ENCODE measurements at places on chromosomes 16 and 17.

DNA sequence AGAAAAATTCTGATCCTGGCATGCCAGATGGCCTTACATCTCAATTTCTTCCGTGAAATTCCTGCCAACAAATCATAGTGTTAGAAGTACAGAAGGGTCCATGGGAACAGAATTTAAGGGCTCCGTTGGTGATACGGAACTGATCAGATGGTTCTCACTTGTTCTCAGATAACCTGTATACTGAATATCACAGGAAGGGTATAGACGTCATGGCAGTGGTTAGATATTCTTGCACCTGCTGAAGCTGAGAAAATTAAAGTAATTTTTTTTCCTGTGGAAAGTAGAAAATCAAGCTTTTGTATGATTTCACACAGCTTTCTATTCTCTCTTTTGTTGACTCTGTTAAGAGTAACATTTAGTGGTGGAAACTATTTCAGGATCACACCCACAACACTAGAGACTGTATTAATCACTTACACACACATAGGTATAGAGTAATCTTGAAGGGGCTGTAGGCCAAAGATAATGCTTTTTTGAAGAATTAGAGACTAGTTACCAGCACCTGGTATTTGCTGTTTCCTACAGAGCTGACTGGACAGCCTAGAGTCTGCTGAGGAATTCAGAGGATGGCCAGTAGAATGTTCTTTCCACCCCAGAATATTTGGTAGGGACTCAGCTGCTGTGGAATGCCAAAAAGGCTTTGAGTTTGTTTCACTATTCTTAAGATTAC lies 7.5 kb downstream of the TENT4B start:
- no peak for DNase-seq

DNA sequence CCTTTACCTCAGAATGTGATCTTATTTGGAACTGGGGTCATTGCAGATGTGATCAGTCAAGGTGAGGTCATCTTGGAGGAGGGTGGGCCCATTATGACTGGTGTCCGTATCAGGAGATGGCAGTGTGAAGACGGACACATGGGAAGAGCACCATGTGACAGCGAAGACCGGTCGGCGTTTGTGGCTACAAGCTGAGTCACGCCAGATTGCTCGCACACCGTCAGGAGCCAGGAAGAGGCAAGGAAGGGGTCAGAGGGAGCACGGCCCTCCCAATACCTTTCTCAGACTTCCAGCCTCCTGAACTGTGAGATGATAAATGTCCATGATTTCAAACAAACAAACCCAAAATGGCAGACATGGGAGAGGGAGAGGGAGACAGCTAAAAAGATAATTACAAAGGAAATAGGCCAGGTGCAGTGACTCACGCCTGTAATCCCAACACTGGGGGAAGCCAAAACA lies 13.2 kb downstream of the STARD3 start:
- DNase-seq = no peak

DNA sequence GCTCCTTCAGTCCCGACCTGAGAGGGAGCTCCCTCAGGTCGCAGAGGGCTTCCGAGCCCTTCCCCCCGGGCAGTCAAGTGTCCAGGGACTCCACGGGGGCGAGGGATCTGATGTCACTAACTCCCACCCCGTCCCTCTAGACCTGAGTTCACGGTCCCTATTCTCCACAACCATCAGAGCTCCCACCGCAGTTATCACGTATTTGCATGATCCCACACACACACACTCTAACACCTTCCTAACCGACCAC lies 3.7 kb upstream of the PER1 start:
- no peak for DNase-seq

GRCh38 chr16:85114909-85115567 lies 2.8 kb upstream of the CIBAR2 start:
- peak; percentile 91 for DNase-seq

- DNase-seq = no peak
Measured at GRCh38 chr17:2755891-2756724, 6.7 kb upstream of the CCDC92B start.

DNA sequence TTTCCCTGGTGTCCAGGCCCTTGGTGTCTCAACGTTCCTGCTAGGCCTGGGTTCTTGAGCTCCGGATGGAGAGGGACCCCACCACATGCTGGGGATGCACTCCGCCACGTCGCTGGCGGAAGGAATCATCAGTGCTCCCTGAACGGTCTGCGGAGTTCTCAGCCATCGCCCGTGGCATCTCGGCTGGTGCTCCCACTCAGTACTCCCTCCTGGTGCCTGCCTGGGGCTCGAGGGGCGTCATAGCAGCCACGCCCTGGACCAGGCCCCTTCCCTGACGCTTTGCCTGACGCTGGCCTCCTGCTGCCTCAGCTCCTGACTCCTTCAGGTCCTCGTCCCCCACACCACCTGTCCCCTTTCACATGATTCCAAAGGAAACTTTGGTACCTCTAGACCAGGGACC lies 95.9 kb upstream of the CIBAR2 start:
- no peak for DNase-seq

GRCh38 chr17:72299100-72299499 lies 178.3 kb downstream of the SOX9 start:
- no peak for DNase-seq

DNA sequence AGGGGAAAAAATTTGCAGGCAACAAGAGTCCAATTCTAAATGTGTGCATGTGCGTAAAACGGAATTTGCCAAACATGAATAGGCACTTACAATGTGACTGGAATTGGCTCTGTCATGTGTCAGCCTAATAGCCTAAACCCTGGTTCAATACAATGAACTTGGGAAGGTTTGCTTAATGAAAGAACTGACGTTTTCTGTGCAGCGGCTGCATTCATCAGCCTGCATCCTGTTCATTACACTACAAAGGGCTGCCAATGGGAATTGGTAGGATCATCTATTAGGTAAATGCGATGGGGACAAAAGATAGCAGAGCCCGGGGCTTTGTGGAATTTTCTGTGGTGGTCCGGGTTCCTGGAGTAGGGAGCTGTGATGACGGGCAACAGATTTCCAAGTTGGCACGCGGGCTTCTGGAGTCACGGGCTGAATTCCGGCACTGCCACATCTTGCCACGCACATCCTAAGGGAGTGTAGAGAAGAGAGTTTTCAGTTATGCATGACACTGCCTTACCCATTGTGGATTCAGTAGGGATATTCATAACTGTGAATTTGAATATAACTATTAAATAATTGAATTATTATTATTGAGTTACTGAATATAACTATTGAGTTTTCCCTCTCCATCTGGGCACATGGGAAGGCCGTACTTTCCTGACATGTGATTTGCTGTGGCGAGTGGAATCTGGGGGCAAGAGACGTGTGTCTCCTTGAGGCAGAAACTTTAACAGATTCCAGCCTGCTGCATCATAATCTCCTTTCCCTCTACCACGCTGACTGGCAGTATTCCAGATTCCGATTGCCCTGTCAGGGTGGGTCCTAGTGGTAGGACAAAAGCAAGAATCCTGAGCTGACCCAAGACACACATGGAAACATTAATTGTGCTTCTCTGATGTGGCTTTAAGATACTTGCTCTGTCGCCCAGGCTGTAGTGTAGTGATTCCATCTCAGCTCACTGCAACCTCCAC lies 565.6 kb downstream of the WWOX start:
- no peak for DNase-seq

DNA sequence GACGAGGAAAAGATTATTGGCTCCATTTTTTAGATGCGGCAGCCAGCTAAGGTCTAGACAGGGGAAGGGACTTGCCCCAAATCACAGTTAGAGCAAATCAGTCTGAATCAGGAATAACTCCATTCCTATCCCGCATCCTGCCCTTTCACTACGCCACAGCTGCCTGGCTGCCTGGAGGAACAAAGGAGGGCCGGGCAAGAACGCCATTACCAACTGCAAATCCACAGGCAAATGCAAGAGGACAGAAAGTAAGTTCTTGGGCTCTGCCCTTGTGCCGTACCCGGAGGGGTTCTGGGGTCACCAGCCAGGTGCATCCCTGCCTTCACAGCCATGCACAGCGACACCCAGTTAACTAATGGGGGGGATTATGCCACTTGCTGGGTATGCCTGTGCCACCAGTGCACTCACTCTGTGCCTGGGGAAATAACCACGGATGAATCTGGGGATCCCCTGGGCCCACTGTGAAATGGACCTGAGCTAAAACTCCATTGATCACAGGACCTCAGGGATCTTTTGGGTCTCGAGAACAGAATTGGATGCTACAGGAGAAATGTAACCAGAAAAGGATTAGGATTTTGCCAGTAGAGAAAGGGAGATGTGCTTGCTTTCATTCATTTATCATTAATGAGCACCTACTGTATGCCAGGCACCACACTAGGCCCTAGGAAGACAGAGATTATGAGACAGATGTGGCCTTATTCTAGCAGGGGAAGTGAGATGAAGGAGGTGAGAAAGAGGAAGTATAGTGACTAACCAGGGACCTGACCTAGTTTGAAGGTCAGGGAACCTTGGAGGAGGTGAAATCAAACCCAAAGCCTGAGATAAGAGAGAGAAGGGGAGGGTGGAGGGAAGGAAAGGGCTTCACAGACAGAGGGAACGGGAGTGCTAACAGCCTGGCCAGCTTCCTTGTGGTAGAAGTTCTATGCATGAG lies 17.7 kb downstream of the BCL7C start:
- DNase-seq = no peak

DNA sequence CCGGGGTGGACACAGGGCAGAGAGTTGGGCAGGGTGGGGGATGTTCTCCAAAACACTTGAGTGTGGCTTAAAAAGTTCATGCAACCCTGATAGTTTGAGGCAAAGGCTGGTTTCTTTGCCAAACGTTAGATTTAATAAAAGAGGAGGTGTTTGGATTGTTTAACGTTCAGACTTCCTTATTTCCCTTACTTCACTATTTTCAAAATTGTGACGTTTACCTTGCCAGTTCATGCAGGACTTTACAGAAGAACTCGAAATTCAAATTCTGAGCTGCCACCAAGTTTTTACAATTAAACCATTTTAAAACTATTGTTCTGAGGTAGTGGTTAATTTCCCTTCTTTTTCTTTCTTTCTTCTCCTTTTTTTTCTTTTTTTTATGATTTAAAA lies 5.5 kb downstream of the SEC14L1 start:
- no peak for DNase-seq

- no peak for DNase-seq
Measured at GRCh38 chr16:8568231-8568617, 22.1 kb downstream of the TMEM114 start.

DNA sequence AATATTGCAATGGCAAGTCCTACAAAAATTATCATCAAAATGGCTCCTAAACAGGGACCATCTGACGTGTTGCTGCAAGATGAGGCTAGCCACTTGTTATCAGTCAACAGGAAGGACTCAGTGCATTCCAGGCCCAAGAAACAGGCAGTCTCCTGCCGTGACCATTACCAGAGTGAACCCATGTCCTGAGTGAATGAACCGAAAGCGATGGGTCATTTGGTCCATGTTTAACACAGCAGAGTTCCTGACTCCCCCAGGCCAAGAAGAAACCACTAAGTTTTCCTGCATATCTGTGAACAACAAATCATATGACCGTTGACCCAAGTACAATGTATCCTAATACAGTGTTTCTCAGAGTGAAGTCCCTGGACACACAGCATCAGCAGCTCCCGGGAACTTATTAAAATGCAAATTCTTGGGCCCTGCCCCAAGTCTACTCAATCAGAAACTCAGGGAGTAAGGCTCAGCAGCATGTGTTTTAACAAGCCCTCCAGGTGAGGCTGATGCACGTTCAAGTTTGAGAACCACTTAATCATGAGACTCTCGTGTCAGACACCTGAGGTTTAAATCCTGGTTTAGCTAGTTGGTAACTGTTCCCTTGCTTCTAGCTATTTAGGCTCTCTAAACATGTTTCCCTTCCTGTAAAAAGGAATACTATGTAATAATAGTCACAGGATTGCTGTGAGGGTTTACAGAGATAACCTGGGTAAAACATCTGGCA lies 429.4 kb upstream of the MAF start:
- DNase-seq = no peak

DNA sequence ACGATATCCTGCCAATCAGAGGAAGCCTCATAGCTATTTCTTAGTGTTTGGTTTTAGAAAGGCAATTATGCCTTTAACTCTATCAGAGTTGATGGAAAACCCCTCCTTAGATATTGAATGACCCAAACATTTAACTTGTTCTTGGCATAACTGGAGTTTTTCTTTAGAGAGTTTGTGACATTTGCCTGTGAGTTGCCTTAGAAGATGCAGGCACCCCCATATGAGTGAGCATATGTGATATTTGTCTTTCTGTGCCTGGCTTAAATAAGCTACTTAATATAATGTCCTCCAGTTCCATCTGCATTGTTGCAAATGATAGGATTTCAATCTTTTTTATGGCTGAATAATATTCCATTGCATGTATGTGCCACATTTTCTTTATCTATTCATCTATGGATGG lies 19.6 kb upstream of the B4GALNT2 start:
- no peak for DNase-seq

- no peak for DNase-seq
Measured at GRCh38 chr17:49992933-49993422, 2.0 kb downstream of the DLX3 start.

DNA sequence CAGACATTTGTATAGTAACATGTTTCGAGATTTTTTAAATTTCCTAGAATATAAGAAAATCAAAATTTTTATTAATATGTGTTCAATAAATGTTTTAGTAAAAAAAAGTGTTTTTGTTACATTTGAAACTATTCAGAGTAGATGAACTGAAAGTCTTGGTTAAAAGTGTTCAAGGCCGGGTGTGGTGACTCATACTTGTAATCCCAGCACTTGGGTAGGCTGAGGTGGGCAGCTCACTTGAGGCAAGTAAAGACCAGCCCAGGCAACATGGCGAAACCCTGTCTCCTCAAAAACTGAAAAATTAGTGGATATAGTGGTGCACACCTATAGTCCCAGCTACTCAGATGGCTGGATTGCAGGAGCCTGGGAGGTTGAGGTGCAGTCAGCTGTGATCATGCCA lies 16.8 kb upstream of the PHKG2 start:
- DNase-seq = no peak

DNA sequence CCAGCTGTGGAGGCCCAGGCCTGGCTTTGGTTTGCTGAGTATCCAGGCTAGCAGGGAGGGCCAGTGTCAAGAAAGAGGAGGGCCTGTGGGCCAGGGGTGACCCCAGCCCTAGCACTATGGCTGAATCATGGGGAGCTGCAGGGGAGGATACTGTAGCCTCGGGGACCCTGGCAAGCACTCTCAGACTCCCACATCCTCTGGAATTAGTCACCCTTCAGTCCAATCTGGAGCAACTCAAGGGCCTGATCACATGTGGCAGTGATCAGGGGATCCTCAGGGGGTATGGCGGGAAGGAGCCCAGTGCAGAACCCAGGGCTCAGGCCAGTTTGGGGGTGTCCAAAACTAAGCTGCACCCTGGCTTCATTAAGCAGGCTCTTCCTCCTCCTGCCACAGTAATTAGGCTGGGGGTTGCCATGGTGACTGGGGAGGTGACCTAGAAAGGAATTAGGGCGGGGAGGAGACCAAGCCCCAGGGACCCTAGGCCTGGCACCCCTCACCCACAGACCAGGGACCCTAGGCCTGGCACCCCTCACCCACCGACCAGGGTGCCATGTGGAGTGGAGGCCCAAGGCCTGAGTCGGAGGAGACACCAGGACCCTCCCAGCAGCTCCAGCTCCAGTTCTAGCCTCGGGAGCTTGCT lies 5.8 kb downstream of the NLGN2 start:
- DNase-seq = no peak

GRCh38 chr17:79188048-79188447 lies 113.4 kb downstream of the ENGASE start:
- DNase-seq = peak; percentile 85

Measured in spinal cord (tissue), 10 donors.